Fibroblast of skin of left biceps (primary cell): ENCODE measurements at places on chromosomes 1 and 21.

GRCh38 chr1:199867601-199868000 lies 159.9 kb upstream of the NR5A2 start:
- no peak for DNase-seq

- DNase-seq: no peak
These were observed 165.9 kb downstream of the PTBP2 start for GRCh38 chr1:96887501-96887900.

- DNase-seq: peak; percentile 50
These were observed 98.6 kb upstream of the KRTAP19-8 start for GRCh38 chr21:31136891-31137290.

DNA sequence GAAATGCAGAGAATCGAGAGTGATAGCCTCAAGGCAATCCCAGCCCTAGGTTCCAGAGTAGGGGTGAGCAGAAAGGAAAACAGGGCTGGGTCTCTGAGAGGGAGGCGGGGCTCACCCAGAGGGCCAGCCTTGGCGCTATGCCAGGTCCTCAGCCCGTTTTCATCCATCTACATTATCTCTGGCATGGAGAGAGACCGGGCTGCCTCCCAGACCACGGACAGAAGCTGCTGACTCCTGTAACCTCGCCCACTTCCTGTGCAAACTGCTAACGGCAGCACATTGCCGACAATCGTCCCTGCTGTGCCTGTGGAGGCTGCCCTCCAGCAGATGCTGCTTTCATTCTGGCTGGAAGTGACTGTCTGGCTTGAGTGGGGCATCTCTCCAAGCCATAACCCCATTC lies 569.1 kb downstream of the NPHP4 start:
- no peak for DNase-seq

DNA sequence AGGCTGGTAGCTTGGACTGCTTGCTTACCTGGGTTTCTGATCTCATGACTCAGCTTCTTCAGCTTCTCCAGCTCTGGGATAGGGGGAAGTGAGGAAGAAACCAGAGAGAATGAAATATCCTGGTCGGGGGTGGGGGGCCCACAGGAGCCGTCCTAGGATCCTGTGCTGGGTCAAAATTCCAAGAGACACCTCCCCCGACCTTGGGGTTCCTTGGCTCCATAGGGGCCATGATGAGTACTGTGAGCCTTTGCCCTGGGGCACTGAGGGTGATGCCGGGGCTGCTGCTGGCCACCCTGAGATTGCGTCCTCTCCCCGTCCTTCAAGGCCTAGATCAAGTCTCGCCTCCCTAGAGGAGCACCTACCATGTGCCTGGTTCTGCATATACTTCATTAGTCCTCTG lies 40.0 kb downstream of the MYOM3 start:
- no peak for DNase-seq

DNA sequence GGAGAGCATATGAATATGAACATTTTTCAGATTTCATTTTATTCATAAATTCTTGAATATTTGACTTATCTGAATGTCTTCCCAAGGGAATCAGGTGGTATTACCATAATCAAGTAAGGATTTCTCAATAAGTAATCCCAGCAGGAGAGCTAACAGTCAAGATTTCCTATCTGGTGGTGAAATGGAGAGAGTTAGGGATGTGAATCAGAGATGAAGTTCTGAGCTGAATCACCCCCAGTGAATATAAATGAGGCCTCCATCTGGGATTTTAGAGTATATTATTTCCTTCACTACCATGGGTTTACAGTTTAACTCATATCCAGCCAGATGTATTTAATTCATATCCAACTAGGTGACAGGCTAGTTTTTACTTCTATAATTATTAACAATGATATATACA lies 61.5 kb upstream of the RGS2 start:
- DNase-seq: peak; percentile 63

GRCh38 chr21:45959779-45960390 lies 21.7 kb upstream of the COL6A1 start:
- DNase-seq: no peak

GRCh38 chr1:26627954-26628353 lies 67.9 kb upstream of the ARID1A start:
- no peak for DNase-seq

GRCh38 chr21:38299671-38300070 lies 42.9 kb downstream of the KCNJ15 start:
- DNase-seq: no peak

- DNase-seq: no peak
These were observed 12.8 kb upstream of the TMEM200B start for GRCh38 chr1:29136391-29136915.

DNA sequence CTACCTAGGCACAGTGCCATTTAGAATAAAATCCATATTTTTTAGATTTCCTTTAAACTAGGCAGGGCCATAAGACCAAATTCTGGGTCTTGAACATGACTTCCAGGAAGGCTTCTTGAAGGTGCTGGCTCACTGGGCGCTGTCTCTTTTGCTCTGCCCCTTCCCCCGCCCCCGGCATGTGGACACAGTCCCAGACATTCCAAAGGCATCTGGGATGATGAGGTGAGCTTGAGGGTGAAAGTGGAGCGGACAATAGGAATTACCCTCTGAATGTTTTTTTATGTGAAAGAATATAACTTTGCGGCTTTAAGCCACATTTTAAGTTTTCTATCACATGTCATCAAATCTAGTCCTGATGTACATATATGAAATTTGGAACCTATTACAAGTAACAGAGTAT lies 29.4 kb downstream of the RWDD3 start:
- peak; percentile 17 for DNase-seq

GRCh38 chr1:63277195-63278192 lies 44.9 kb upstream of the FOXD3 start:
- DNase-seq: no peak

- DNase-seq: no peak
These were observed 146.1 kb downstream of the SIPA1L2 start for GRCh38 chr1:232483826-232484225.

- DNase-seq: no peak
These were observed 9.0 kb downstream of the SH2D2A start for GRCh38 chr1:156807627-156808026.

DNA sequence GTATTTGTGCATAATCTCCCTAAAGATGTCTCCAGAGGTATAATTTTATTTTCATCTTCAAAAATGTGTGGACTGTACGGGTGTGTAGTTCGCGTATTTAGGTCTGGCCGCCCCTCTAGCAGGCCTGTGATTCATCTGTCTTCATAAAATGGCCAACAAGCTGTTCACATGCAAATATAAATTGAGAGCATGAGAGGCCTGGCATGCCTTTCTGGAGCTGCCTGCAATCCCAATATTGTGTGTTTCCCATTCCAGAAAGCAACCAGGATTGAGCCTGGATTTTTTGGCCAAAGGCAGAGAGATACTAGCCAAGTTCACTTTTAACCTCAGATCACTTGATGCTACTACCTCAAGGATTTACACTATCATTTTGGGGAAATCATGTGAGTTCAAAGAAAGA lies 197.2 kb downstream of the NFIA start:
- no peak for DNase-seq

DNA sequence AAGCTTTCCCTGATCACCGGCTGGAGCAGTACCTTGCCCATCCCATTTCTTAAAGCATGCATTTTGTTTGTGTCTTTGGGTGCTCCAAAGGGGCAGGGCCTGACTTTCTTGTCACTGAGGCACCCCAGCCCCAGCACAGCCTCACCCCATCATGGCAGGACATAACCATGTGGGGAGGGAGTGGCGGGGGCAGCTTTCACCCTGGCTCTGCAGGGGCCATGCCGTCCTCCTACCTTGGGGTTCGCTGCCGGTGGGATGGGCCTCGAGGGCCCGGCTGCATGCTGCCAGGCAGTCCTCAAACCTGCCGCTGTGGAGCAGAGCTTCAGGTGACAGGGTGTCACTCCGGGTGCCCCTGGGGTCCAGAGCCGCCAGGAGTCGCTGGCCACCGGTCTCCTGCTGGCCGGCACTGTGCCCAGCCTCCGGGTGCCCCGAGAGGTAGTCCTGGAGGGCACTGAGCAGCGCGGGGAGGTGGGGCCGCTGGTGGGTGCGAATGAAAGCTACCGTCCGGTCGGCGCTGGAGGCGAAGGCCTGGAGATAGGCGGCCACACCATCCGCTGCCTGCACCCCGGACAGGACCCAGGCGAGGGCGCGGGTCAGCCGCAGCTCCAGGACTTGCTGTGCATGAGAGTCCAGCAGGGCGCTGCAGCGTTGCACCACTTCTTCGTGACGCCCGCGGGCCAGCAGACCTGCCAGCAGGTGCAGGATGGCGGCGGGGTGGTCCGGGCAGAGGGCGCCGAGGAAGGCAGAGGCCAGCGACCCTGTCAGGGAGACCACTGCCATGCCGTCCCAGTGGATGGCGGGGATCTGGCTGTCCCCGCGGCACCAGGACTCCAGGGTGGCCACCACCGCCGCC lies 1.5 kb downstream of the TTC34 start:
- DNase-seq: no peak

GRCh38 chr1:119648620-119649004 lies 546 bp upstream of the ZNF697 start:
- no peak for DNase-seq

- DNase-seq: no peak
These were observed 121.3 kb downstream of the HUNK start for GRCh38 chr21:31993826-31994825.

GRCh38 chr1:212062832-212063438 lies 27.4 kb downstream of the DTL start:
- no peak for DNase-seq

GRCh38 chr1:97424209-97424608 lies 496.6 kb downstream of the DPYD start:
- DNase-seq: no peak

DNA sequence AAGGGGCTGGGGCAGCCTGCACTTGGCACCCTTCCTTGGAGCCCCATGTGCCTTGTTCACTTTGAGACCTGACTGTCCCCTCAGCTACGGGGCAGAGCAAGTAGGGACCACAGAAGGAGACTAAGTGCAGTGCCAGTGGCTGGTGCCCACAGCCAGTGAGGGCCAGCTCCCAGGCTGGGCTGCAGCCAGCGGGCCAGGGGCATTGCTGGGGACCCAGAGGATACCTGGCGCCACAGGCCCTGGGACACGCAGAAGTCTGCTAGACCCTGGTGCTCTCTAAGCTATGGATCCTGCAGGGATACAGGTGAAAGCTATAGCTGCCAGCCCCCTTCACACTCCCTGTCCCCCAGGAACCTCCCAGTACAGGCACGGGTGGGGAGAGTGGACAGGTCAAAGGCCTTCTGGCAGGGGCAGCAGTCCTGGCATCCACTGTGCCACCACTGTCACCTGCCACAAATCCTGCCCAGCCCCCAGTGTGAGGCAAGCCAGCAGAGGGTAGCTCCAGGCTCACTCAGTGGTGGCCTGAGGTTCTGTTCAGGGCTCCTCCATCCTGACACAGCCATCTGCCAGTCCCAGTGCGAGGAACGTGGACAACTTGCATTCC lies 1.3 kb downstream of the CLCNKA start:
- DNase-seq: no peak
